Activated T-helper 9 cell treated with anti-CD3 and anti-CD28 coated beads, Interleukin-2, amount 50 U/mL, for 16 hours (primary cell): ENCODE measurements at places on chromosomes 5 and 9.

GRCh38 chr9:123318202-123318601 lies 37.8 kb upstream of the CRB2 start:
- no peak for DNase-seq

- DNase-seq = no peak
Measured at GRCh38 chr5:81924442-81924841, 47.4 kb upstream of the ATG10 start.

GRCh38 chr5:179151286-179152118 lies 91.3 kb downstream of the ZNF354C start:
- DNase-seq = no peak

DNA sequence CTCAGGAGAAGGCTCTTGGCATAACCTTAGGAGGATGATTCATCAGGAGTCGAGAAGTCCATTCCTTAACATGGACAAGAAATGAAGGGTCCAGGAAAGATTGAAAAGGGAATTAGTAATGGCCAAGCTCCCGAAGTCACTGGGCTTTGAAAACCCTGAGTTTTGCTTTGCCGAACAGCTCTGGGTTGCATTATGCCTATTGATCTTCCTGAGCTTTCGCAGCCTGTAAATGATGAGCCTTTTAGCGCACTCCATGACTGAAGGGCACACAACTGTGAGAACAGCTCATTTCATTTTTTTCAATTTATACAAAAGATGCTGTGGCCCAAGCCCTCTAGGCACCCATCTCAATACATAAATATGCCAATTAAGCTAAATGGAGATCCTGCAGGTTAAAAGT lies 25.0 kb upstream of the PUM3 start:
- no peak for DNase-seq

- no peak for DNase-seq
Measured at GRCh38 chr5:154333016-154333415, 112.8 kb upstream of the SAP30L start.

DNA sequence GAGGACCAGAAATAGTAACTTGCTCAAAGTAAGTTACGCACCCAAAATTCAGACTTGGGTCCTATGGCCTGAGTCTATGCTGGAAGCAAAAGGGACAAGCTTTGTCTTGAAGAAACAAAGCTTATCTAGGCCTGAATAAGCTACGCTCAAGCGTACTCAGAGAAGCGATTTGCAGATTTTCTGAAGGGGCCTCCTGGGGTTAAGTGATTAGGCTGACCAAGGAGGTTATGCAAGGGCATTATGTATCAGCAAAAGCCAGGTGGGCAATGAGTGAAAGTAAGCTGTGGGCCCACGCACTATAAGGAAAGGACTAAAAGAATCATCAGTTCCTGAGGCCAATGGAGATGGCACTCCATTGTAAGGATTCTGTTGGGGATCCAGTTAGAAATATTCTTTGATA lies 122.1 kb downstream of the SNX18 start:
- no peak for DNase-seq

GRCh38 chr5:5372930-5373329 lies 49.5 kb upstream of the ICE1 start:
- DNase-seq = no peak

DNA sequence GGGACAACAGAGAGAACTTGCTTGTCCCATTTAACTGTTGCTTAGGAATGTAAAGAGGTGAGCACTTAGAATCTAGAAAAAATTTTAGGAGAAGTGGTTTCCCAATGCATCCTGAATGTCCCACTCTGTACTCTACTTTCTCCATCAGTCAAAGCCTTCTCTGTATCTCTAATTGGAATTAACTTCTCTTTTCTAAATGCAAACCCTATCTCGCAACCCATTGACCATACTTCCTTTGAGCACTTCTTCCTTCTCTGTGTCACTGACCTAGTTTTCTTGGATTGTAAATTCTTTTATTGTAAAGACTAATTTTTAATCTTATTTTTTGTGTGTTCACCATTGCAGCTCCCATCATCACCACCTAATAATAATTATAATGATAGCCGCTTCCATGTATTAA lies 33.3 kb downstream of the ADRB2 start:
- DNase-seq = no peak

GRCh38 chr5:53430618-53431252 lies 49.7 kb upstream of the FST start:
- DNase-seq = no peak

GRCh38 chr5:39092581-39093351 lies 18.6 kb upstream of the RICTOR start:
- no peak for DNase-seq

DNA sequence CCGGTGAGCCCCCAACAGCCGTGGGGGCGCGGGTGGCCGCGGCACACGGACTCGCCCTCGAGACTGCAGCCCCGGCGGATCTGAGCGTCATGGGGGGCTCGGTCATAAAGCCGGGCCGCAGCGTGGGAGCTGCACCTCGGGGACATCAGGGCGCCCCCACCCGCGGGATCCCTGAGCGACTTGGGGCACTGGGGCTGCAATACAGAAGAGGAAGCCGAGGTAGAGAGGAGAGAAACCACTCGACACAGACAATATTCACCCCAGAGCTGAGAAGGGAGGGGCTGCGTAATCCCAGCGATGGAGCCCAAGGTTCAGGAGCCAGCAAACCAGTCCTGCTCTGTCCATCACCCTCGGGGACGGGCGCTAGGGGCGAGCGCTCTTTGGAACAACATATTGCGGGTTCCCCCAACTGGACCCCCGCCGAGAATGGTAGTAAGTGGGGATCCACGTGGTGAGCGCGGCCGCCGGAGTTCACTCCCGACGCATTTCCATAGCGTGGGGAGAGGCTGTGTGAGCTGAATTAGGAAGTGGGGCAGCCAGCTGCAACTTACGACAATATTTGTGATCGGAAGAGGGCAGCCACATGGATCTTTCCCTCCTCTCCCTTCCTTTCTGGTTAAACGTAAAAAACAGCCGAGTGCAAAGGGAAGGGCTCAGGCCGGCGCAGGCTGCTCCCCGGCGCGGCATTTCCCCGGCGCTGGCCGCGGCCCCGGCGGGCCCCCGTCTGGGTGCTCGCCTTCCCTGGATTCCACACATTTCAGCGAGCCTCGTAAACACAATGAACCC lies 9.9 kb downstream of the PTCH1 start:
- DNase-seq = no peak

GRCh38 chr5:150499437-150499956 lies 8.4 kb upstream of the NDST1 start:
- no peak for DNase-seq

- no peak for DNase-seq
Measured at GRCh38 chr9:121915304-121915625, 177.8 kb downstream of the TTLL11 start.

DNA sequence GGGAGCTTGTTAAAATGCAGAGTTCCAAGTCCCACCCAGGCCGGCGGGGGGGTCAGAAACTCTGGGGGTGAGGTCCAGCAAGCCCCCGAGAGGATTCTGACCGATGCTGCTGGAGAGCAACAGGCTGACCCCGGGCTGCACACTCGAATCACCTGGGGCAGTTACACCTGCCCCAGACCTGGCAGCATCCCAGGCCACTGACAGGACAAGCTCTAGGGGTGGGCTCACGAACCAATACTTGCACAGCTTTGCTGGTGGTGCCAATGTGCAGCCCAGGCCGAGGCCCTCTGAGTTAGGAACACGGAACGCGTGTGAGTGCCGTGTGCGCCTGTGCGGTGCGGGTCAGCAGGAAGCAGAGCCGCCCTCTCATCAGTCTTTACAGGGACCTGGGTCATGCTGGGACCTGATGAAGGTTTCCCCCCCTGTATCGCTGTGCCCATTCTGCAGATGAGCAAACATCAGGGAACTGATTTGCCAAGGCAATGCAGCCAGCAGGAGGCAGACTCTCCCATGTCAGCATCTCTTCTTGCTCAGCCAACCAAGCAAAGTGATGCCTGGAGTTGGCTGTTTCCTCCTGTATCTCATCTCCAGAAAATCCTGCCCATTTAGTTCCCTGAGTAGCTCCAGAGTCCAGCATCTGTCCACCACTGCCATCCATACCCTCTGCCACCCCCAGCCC lies 16.3 kb downstream of the FAM163B start:
- DNase-seq = no peak

GRCh38 chr5:59264639-59265245 lies 628.8 kb downstream of the PDE4D start:
- no peak for DNase-seq

GRCh38 chr9:18909140-18910018 lies 123.6 kb downstream of the SAXO1 start:
- no peak for DNase-seq

GRCh38 chr5:82387001-82387818 lies 109.1 kb upstream of the RPS23 start:
- no peak for DNase-seq

DNA sequence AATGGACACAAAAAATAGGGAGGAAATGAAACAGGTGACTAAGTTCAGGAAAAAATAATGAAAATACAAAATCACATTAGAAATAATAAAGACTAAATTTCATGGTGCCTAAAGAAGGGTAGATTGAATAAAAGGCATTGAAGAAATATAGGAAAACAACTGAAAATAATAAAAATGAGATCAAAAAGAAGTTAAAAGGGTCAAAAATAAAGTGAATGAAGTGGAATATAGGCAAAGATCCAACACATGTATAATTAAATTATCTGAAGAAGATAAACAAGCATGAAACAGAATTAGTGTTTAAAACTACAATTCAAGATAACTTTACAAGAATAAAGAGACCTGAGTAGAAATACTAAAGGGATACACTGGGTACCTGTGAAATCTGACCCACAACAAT lies 87.6 kb downstream of the SUSD1 start:
- DNase-seq = no peak

GRCh38 chr5:122816756-122817155 lies 28.7 kb upstream of the SNX24 start:
- DNase-seq = no peak

DNA sequence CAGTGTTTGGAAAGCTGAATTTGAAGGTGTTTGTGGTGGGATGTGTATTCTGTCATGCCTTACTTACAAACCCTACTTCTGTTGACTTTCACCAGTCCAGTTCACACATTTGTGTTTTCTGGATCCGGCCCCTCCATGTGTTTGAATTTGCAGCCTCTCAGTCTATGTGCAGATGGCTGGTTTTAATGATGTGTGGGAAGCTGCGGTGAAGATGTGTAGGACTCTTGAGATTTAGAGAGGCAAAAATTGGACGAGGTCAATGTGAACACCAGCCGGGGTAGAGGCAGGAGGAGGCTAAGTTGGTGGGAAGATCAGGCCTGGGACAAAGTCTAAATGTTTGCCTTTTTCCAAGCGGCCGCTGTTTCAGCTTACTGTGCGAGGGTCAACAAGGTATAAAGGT lies 115.4 kb upstream of the KLF9 start:
- no peak for DNase-seq

DNA sequence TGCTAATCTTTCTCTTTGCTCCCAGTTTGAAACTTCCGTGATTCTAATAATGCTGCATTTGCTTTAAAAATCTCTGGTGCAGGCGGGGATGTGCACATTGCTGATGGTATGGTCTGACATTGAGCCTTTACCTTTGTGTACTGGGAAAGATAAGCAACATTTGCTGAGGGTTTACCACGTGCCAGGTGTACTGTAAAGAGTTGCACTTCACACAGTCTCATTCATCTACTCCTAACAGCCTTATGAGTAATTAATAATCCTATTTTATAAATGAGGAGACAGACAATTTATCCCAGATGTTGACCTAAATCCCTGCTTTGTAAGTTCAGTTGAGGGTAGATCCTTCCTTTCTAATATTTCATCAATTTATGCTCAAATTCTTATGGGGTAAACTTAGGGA lies 726 bp upstream of the ADGRV1 start:
- no peak for DNase-seq

GRCh38 chr5:149671544-149671943 lies 58.6 kb upstream of the PPARGC1B start:
- no peak for DNase-seq

DNA sequence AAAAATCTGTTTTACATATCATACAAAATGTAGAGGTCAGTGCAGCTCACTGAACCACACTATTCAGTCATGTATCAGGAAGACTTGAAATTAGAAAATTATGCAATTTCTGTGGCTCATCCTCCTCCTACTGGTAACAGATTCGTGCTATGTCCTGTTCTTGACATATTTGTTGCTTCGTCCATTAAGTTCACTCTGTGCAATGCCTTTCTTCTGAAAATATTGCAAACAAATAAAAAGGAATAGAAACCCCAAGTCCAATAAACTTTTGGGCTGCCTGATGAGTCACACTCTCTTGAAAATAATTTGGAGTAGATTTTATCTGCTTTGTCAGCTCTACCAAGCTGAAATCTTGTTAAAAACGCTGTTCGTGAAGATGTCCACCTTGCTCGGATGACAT lies 391.2 kb downstream of the RAB3C start:
- DNase-seq = no peak
